ENCODE measurements at places on chromosomes 13 and 19.

DNA sequence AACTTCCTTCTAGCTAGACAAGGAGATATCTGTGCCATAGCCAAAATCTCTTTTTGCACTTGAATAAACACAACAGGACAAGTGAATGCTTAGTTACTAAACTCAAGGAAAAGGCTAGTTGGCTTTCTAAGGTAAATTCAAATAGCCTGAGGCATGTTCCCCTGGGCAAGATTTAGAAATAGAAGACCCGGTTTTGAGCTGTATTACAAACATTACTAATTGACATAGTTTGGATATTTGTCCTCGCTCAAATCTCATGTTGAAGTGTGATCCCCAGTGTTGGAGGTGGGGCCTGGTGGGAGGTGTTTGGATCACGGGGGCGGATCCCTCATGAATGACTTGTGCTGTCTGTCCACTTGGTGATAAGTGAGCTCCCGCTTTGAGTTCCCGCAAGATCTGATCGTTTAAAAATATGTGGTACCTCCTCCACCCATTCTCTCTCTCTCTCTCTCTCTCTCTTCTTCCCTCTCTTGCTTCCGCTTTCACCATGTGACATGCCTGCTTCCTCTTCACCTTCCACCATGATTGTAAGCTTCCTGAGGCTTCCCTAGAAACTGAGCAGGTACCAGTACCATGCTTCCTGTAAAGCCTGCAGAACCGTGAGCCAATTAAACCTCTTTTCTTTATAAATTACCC is 3.9 kb upstream of the KBTBD6 start:
- no peak for DNase-seq

- no peak for DNase-seq
These were observed 260.5 kb downstream of the DCT start for GRCh38 chr13:94218951-94219350.

- no peak for DNase-seq
These were observed 25.2 kb upstream of the IGSF23 start for GRCh38 chr19:44587963-44588770.

- no peak for DNase-seq
These were observed 27.9 kb downstream of the UGGT2 start for GRCh38 chr13:96025283-96025682.
